ENCODE measurements at places on chromosomes 5 and 9.

- DNase-seq, result no peak
These were observed 58.1 kb downstream of the ROPN1L start for GRCh38 chr5:10499776-10500175.

- DNase-seq, result no peak
These were observed 955 bp downstream of the CDH6 start for GRCh38 chr5:31194468-31194813.

GRCh38 chr5:37549411-37549810 is 170.3 kb downstream of the WDR70 start:
- DNase-seq, result no peak

GRCh38 chr5:171678646-171679045 is 107.0 kb upstream of the SMIM23 start:
- DNase-seq, result no peak

- peak; percentile 32 for DNase-seq
These were observed 1.0 kb downstream of the CSNK1A1 start for GRCh38 chr5:149550268-149550583.

DNA sequence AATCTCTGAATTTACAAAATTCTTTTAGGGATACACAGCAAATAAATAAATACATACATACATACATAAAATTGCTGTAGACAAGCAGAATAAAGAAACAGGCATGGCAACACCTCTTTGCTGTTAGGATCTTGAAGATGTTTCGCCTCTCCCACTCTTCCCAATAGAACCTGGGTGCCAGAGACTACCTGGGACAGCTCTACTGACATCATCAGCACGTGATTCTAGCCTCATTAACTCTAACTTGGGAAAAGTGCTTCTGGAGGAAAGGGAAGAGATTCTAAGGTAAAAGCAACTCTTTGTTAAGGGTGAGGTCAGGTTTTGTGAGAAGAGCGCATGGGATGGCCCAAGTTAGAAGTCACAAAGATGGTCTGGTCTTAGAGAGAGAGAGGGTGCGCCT is 339.1 kb downstream of the RFX3 start:
- DNase-seq, result no peak

Measured in CD4-positive, alpha-beta T cell treated with Interleukin-15 for 4 hours (primary cell).